ENCODE measurements at places on chromosomes 3 and 15.

DNA sequence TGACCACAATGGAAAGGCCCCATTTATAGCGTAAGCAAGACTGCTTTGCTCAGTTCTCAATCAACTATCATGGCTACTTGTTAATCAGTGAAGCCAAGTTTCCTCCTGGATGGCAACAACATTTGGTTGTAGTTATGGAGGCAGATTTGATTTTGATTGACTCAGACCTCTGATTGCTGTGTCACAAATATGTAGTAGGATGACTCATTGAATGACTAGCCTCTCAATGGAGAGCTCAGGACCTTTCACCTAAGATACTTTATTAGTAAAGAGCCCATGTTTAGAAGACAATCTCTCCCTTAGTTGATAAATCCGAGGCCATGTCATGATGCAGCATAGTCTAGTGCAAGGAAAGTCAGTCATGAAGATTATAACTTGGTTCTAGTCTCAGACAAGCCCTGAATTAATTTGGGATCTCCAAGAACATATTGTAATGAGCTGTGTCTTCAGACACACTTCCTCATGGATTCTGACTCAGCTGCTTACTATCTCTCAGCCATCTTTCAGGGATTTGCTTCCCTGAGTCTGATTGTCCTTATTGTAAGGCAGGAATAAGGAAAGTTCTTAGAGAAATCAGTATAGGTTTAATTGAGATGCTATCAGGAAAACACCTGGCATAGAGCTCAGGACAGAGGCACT is 397.4 kb upstream of the TMCO5A start:
- no peak for DNase-seq

- DNase-seq, result no peak
Observed at GRCh38 chr15:69734699-69735098, 282.1 kb downstream of the RPLP1 start.

DNA sequence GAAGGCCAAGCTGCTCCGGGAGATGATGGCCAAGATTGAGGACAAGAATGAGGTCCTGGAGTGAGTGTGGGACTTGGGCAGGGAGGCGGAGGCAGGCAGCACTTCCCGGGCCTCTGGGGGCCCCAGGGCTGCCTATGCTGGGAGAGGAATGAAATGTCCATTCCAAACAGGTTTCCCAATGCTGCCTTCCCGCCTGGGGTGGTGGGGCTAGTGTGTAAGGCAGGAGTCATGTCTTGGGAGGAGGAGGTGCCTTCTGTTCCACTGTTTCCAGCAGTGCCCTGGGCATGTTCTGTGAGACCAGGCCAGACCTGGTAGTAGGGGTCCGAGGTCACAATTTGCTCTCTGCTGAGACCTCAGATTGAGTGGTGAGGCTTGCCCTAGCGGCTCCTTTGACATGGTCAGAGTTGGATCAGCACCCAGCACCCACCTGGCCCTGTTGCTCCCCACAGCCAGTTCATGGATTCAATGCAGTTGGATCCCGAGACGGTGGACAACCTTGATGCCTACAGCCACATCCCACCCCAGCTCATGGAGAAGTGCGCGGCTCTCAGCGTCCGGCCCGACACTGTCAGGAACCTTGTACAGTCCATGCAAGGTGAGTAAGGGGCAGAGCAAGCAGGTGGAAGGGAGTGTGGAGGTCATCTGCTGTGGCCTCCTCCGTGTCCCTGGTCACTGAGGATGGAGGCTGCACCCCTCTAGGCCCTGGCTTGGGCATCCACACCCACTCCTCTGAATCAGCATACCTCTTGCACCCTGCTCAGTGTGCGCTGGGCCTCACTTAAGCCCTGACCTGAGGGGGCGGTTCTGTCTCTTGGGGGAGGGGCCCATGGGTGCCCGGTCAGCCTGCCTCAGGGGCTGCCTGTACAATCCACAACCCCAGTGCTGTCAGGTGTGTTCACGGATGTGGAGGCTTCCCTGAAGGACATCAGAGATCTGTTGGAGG is 27.3 kb downstream of the PTPN23 start:
- DNase-seq, result no peak

- no peak for DNase-seq
Observed at GRCh38 chr15:54803987-54804386, 392.8 kb downstream of the RSL24D1 start.

- DNase-seq, result no peak
Observed at GRCh38 chr15:78307976-78308375, 8.6 kb upstream of the SKIC8 start.

- no peak for DNase-seq
Observed at GRCh38 chr3:197028728-197029510, 698 bp downstream of the MELTF start.
